Muscle of leg (tissue), 16 donors: ENCODE measurements at places on chromosomes 2 and 18. TPM values are rescaled to one million over a fixed set of nuclear protein-coding genes. Genes with fewer than 3 reads are reported as not detected.

Gene RFTN2
- 24.9 TPM for total RNA-seq

Gene RNF25
- total RNA-seq: 20.2 TPM

Gene TNS1
- total RNA-seq: 68.1 TPM

Gene RMC1
- 9.7 TPM for total RNA-seq

Gene IL18RAP
- 0.35 TPM for total RNA-seq

Gene MDH1B
- total RNA-seq: 0.40 TPM
